Spleen (tissue), 13 donors: ENCODE measurements at places on chromosomes 6 and 20.

DNA sequence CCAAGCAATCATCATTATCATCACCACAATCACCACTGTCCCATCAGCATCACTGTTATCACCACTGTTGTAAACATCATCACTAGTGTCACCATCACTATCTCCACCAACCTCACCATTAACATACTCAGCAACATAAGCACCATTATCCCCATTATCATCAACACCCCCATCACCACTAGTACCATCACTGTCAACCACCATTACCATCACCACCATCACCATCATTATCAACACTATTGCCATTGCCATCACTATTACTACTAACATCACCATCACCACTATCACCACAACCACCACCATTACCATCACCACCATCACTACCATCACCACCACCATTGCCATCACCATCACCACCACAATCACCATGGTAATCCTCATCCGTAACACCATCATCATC, 19.5 kb downstream of the CST4 start:
- DNase-seq, result no peak

GRCh38 chr20:46709055-46709458, 392 bp upstream of the SLC2A10 start:
- DNase-seq, result no peak

DNA sequence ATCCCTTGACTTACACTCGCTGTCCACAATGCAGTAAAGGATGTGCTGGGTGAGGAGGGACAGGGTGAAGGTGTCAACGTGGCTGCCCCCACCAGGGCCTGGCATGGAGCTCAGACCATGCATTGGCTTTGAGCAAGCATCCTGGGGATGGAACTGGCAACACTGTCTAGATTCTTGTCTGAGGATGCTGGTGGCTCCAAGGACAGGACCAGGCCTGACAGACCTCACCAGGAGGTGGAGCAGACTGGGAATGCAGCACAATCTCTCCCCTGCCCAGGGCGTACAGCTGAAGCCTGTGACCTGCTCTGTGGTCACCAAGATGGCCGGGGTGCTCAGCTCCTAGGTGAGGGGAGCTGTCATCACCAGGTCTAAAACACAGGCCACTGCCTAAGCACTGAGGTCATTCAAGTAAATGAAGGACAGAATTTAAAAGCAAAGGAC, 50.9 kb downstream of the MYH7B start:
- peak; percentile 30 for DNase-seq

DNA sequence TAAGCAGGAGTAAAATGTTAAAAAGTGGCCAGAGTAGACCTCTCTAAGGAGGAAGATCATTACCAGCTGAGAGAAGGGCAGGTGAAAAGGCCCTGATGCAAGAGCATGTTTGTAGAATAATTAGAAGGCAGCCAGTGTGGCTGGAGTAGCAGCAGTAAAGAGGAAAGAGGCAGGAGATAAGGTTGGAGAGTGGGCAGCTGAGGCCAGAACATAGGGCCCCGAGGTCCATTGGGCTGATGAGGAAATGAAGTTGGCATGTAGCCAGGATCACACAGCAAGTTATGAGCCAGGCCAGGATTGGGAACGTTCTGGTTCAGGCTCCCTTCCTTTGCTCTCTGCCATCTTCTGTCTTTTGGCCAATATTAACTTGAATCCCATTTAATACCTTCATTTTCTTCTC, 51.6 kb downstream of the RALY start:
- no peak for DNase-seq

GRCh38 chr6:22666586-22666985, 97.2 kb downstream of the HDGFL1 start:
- no peak for DNase-seq

DNA sequence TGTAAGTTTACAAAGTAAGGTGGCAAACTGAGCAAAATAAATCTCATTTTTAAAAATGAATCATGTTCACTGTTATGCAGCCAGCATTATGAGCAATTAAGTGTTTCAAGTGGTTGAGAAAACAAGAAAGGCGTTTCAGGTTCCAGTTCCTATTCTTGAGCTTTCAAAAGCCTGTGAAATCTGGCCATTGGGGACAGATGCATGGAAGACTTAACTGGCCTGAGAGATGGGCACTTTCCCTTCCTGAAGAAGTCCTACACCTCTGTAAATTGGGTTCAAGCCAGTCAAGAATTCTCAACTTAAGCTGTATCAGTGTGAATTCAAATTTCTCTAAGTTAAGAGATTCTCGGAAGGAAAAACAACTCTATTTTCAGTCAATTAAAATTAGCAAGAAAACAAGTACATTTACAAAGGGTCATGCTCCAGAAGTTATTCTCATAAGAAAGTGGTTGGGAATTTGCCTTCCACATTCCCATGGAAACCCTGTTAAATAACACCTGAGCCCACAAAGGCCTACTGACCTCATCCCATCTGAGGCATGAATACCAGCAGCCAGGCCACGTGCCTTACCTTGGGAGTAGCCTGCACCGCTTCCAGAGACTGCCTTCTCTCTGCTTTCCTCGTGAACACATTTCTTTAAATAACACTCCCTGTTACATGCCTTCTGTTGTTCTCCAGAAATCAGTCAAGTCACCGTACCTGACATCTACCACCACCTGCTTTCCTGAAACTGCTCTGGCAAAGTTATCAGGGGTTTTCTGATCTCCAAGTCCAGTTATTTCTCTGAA, 19.4 kb downstream of the MAP3K5 start:
- DNase-seq, result no peak

- no peak for DNase-seq
Measured at GRCh38 chr6:102571236-102571908, 1177.9 kb downstream of the GRIK2 start.

GRCh38 chr6:52568320-52568719, 8.5 kb downstream of the TRAM2 start:
- no peak for DNase-seq

DNA sequence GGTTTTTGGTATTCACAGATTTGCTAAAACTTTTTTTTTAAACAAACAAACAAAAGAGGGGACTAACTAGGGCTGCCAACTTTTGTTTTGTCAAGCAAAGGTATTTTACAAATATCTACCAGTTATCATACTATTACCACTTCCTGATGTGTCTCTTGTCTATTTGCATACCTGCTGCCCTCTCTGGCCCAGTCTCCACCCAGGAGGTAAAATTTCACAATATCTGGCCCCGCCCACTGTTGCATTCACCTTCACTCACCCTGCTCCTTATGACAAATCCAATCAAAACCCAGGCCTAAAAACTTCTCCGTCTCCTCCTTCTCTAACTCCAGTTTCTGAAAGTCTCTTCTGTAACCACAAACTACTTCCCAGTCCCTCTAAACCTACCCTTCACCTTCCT, 82.2 kb downstream of the TRERF1 start:
- no peak for DNase-seq

- no peak for DNase-seq
Measured at GRCh38 chr6:129364037-129364436, 345.9 kb downstream of the ARHGAP18 start.

- DNase-seq, result no peak
Measured at GRCh38 chr20:2559651-2560050, 23.3 kb downstream of the TMC2 start.

DNA sequence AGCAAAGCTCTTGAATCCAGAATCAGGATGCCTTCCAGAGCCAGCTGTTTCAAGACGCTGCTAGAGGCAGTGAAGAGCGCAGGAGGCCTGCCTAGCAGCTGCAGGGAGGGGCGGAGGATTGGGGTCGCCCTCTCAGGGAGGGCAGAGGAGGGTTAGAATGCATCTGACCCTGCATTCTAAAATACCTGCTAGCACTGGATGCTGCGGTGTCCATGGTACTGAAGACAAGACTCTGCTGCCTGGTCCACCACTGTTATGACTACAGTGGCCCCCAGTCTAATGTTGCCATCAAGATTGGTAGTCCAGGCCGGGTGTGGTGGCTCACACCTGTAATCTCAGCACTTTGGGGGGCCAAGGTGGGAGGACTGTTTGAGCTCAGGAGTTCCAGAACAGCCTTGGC, 193.7 kb upstream of the PROKR2 start:
- no peak for DNase-seq

DNA sequence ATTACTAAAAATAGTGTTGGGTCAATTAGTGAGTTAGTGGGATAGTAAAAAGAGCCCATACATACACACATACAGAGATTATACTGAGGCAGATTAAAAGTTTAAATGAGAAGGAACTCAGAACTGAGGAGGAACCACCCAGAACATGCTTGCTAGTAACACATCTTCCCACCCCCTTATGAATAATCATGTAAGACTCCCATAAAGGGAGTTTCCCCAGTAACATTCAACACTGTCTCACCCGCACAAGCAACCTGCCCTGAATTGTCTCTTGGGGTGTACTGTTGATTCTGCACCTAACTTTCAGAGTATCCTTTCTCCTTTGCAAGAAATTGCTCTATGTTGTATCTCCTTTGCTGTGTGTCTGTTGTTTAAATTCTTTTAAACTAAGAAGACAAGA, 11.1 kb upstream of the HLA-DQB2 start:
- DNase-seq, result no peak

GRCh38 chr20:54197621-54198604, 10.0 kb upstream of the PFDN4 start:
- no peak for DNase-seq

DNA sequence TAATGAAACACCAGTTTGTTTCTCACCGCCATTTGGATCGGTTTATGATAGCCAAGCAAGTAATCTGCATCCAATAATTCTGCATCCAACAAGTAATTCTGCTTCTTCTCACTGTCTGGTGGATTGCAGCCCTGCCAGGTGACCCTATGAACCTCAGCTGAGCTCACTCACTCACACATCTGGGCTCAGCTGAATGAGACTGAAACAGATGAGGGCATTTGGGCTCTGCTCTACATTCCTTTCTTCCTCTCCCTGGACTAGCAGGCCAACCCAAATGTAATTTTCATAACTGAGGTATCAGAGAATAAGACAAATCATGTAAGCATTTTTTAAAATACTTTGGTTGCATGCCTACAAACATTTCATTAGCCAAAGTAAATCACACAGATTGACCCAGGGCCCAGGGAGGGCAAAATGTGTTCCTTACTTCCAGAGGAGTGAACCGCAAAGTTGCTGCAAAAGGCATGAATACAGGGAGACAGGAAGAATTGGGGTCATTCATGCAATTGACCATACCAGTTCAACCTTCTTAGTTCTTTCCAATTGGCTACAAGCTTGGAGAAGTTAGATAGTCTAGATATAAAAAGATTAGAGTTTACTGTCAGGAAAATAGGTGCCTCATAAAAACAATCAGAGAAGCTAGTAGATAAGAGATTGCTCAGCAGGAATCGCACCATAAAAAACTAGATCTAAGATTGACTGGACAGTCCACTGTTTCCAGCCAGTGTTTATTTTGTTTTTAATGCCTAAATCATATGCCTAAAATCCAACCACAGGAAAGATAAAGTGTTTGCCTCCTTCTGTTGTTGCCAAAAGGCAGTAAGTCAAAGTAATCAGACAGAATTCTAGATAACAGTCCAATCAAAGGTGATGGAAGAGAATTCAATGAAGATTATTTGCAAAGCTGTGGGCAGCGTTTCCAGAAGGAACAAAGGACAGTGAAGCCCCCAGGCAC, 43.7 kb downstream of the CBLN4 start:
- no peak for DNase-seq

DNA sequence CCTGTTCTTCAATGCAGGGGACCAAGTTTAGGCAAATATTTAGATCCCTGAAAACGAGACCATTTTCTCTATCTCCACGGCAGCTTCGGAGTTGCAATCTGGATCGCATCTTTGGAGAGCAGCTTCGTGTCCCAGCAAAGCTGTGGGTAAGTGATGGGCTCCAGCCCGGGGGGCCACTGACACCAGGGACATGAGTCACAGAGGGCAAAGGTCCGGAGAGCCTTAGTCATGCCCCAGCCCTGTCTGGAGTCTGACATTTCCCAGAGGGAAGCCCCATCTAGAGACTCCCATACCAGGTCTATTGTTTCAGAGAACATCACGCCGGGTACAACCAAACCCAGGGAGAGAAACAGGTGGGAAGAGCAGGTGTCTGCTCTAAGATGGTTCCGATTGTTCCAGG, 95.9 kb downstream of the NFATC2 start:
- DNase-seq, result peak; percentile 60

GRCh38 chr20:881051-881782, 34.9 kb downstream of the ANGPT4 start:
- DNase-seq, result peak; percentile 27
